ENCODE measurements at places on chromosomes 13 and 19.

DNA sequence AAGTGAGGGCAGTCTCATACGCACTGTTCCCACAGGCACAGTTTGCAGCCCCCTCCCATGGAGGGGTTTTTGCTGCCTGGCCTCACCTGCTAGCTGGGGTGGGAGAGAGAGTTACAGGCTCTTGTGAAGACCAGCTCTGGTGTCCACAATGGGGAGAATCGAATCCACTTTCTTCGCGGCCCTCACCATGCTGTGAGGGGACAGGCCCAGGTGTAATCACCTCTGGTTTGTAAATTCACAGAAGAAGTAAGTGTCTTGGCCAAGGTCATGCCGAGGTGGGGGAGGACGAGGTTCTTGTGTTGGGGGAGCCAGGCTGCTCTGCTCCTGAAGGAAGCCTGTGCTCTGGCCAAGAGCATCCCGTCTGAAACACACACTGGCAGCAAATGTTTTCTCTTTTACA is 39.5 kb downstream of the TEX29 start:
- no peak for DNase-seq

DNA sequence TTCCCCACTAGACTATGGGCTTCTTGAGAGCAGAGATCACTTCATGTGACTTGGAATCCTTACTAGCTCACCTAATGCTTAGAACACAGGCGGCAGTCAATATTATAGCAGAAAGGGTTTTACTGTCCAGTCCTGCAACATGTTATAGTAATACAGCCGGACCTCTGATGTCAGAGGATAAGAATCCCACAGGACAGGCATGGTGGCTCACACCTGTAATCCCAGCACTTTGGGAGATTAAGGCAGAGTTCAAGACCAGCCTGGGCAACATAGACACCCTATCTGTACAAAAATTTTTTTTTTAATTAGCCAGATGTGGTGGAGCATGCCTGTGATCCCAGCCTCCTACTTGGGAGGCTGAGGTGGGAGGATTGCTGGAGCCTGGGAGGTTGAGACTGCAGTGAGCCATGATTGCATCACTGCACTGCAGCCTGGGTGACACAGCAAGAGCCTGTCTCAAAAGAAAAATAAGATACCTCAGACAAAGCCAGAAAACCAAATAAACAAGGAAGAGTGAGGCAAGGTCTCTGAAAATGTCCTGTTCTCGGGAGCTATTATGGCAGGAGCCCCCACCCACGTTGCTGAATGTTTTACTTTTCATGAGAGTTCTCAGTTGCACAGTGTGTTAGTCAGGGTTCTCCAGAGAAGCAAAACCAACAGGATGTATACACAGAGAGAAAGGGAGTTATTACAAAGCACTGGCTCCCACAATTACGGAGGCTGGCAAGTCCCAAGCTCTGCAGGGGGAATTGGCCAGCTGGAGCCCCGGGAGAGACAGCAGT is 100.8 kb downstream of the UBL3 start:
- no peak for DNase-seq

DNA sequence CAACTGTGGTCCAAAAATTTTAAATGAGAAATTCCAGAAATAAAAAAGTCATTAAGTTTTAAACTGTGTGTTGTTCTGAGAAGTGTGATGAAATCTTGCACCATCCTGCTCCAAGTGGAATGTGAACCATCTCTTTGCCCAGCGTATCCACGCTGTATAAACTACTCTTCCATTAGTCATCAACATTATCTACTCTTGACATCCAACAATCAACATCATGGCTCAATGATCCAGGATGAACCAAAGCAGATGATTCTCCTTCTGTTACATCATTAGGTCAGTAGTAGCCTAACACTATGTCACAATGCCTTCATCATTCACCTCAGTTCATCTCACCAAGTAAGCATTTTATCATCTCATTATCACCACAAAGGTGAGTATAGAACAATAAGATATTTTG is 55.3 kb downstream of the SUCLA2 start:
- no peak for DNase-seq

DNA sequence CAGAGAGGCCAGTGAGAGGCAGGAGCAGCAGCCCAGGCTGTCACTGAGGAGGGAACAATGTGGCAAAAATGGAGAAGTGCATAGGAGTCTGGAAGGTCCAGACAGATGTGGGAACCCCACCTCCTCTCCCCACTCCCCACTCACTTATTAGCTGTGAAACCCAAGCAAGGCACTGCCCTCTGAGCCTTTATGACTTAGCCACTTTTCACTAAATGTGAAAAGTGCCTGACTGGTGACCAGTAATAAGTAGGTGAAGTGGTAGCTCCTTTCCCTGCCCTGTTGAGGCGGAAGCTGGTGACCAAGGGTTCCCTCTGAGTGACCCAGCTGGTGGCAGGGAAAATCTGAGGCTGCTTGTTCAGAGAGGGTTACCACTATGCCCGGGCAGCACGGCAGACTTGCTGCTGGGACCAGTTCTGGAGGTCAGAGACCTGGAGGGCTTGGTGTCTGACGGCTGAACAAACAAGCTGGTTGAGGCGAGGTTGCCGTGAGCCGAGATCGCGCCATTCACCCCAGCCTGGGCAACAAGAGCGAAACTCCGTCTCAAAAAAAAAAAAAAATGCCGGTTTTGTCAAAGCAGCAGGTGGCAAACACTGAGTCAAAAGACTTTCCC is 80.0 kb downstream of the ZNF429 start:
- no peak for DNase-seq

DNA sequence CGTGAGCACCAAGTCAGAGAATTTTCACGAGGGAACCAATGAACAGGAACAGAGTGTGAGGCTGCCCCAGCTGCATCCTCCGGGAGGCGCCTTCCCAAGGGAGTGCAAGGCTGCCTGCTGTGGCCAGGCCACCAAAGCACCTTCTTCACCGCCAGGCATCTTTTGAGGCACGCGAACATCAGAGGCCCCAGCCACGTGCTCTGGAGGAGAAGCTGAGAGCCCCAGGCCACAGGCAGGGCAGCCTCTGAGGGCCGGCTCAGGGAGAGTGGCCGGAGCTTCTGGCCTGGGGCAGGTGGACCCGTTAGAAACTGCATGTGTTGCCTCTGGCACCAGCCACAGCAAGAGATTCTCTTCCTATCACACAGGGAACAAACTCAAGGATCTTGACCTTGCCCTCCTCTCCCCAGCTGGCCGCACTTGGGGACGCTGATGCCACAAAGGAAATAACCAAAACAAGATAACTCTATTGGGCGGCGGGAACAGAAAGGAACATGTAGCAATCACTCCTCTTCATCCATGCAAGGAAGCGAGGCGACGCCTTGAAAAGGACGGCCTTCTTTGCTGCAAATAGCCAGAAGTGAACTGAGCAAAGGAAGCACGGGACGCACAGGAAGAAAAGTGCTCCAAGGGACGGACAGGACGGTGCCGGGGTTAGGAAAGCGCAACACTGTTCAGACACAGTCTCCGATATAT is 19.9 kb downstream of the GAS6 start:
- no peak for DNase-seq

- no peak for DNase-seq
Observed at GRCh38 chr13:71873418-71874247, 6.6 kb upstream of the DACH1 start.

GRCh38 chr13:44206434-44206833 is 167.2 kb upstream of the SERP2 start:
- DNase-seq, result peak; percentile 25

DNA sequence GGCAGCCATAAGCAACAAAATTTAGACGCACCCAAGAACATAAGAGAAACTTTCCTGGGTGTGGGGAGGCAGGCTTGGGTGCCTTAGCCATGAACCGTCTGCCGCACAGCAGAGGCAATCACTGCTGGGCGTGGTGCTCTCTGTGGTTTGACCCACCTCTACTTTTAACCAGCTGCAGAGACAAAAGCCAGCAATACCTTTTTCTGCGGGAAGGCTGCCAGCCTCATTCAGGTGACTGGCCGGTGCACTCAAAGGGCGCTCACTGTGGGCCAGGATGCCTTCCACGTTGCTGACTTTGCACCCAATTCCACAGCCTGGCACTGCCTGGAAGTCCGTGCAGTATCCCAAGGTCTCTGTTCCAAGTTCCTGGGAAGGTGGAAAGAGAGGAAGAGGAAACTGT is 69.1 kb downstream of the ATP7B start:
- DNase-seq, result no peak

GRCh38 chr13:51435002-51435578 is 17.7 kb downstream of the INTS6 start:
- DNase-seq, result peak; percentile 33

DNA sequence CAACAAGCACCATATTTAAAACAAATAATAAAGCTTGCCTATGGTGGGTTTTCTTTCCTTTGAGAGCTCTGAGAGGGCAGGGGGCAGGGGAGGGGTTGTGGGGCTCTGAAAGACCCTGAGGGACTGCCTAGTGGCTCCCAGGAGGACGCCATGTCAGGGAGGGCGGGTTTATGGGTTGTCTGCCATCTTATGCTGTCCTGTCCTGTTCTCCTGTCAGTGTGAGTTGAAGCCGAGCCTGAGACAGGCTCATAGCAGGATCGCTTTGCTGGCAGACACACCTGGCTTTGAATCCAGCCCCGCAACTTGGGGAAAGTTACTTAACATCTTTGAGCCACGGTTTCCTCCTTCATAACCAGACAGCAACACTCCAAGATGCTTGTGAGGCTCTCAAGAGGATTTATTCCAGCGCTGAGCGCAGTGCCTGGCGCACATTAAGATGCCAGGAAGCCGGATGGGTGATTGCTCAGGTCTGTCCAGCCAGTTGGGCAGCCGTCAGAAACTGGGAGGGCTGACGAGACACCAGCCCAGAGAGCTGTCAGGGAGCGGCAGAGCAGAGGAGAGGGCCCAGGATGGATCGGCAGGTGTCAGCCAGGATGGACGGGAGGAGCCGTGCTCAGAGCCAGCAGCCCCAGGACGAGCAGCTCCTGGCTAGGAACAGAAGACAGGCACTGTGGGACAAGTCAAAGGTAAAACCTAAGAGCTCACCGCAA is 36.8 kb upstream of the C1QTNF9 start:
- no peak for DNase-seq

- DNase-seq, result peak; percentile 11
Observed at GRCh38 chr19:33840783-33841182, 44.1 kb downstream of the KCTD15 start.

DNA sequence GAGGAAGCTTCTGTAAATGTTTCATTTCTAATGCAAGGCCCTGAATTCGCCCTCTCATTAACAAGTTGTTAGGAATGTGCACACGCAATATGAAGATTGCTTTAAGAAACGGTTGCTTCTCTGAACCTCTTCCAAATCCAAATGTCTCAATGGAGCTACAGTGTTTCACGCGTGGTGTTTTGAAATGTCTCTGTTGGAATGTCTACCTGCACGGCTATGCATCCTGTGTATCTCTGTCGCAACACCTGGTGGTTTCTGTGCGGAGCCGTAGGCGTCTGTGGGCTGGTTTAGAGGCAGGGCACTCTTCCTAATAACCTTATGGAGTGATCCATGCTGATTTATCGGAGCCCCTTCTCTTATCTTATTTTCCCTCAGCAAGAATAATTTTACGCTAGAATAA is 1584.2 kb upstream of the SLC10A2 start:
- no peak for DNase-seq

GRCh38 chr19:7145494-7145893 is 76.0 kb downstream of the ZNF557 start:
- DNase-seq, result no peak

GRCh38 chr13:66673401-66673800 is 556.7 kb downstream of the PCDH9 start:
- DNase-seq, result no peak

DNA sequence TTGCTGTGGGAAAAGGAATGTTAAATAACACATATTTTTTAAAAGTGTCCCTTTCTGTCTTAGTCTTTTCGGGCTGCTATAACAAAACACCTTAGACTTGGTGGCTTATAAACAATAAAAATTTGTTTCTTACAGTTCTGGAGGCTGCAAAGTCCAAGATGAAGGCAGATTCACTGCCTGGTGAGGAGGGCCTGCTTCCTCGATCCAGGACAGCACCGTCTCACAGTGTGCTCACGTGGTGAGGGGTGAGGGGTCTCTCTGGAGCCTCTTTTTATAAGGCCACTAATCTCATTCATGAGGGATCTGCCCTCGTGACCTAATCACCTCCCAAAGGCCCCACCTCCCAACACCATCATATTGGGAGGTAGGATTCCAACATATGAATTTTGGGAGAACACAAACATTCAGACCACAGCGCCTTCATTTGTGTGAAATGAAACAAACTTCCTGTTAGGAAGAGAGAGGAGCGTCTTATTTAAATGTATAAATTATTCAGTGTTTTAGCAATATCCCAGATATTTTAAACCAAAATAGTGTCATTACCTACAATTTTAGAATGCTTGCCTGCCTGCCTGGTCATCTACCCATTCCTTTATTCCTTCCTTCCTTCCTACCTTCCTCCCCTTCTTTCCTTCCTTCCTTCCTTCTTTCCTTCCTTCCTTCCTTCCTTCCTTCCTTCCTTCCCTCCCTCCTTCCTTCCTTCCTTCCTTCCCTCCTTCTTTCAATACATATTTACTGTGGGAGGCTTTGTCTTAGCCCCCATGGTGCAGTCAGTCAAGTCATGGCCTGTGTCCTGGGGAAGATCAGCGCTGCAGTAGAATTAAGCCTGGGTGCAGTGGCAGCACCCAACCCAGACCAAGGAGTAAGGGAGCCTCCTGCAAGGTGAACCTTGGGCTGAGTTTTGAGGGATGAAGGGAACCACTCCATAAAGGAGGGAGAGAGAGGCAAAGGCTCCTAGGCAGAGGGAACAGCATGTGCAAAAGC is 84.2 kb downstream of the TEX26 start:
- DNase-seq, result no peak

DNA sequence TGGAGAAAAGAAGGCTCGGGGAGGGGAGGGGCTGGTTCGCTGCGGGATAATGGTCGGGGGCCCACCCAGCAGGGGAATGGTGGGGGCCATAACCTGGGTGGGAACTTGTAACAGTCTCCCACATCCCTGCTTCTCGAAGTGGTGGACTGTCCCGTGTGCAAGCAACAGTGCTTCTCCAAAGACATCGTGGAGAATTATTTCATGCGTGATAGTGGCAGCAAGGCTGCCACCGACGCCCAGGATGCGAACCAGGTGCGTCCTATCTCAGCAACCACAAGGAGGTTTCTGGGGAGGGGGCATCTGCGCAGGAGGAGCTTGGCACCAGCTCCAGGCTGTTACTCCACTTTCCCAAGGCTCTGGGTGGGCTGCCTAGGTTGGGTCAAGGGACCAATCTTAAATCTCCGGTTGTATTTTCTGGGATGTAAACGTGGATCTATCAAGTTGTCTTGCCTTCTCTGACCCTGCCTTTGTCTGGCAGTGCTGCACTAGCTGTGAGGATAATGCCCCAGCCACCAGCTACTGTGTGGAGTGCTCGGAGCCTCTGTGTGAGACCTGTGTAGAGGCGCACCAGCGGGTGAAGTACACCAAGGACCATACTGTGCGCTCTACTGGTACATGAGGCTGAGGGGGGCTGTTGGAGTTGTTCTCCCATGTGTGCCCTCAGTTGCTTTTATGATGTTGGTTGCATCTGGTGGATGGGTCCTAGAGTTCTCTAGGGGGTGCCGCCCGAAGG is 1.6 kb downstream of the TRIM28 start:
- DNase-seq, result no peak

- DNase-seq, result peak; percentile 81
Observed at GRCh38 chr19:17385878-17386611, 8.0 kb downstream of the CCDC194 start.
